ENCODE measurements at places on chromosomes 4 and X.

- peak; percentile 27 for DNase-seq
Observed at GRCh38 chrX:118824173-118824730, 628 bp downstream of the ZCCHC12 start.

DNA sequence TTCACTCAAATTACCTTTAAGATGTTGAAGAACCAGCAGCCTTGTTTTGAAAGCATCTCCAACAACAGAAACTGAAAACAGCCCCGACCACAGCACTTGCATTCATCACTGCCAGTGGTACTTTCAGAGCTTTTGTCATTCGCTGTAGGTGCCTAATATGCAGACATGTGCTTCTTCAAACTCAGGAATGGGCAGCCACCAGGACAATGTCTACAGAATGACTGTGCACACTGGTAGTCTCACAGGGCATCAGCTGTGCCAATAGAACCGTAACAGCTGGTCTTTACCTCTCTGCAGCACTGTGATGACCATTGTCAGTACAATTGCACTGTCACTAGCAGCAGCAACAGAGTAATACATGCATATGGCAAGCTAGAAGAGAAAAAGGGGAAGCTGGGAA, 1149.7 kb downstream of the STPG2 start:
- DNase-seq: no peak

- DNase-seq: peak; percentile 74
Observed at GRCh38 chrX:86047174-86047935, at the start of gene CHM. Gene CHM, minus strand, starts transcription at chrX:86047558. Its CDS starts 26 bp downstream, at chrX:86047532.

- no peak for DNase-seq
Observed at GRCh38 chr4:3649491-3649890, 116.7 kb upstream of the ADRA2C start.

Measured in K562 (cell line).